ENCODE measurements at places on chromosomes 6 and 20. TPM values are rescaled to one million over a fixed set of nuclear protein-coding genes. Genes with fewer than 3 reads are reported as not detected.

Gene KCNK16
- total RNA-seq = not detected

Gene TBC1D20
- 45.7 TPM for total RNA-seq

Gene ULBP3
- total RNA-seq = 33.5 TPM

Gene NKAIN2
- total RNA-seq = 0.71 TPM

Gene CHRNA4
- 7.4 TPM for total RNA-seq

Gene C6orf52
- total RNA-seq = 7.9 TPM

Gene PACRG
- total RNA-seq = 84.6 TPM

Gene SLC25A27
- total RNA-seq = 81.8 TPM

Gene WFDC10A
- not detected for total RNA-seq

Gene TRAM2
- 26.1 TPM for total RNA-seq

Gene OVOL2
- 4.8 TPM for total RNA-seq

Gene C6orf15
- not detected for total RNA-seq

Gene SPTLC3
- 9.8 TPM for total RNA-seq

Data from testis (tissue), 5 donors.